Heart right ventricle (tissue), 16 donors: ENCODE measurements at places on chromosomes 13 and 19. TPM values are rescaled to one million over a fixed set of nuclear protein-coding genes. Genes with fewer than 3 reads are reported as not detected.

DNA sequence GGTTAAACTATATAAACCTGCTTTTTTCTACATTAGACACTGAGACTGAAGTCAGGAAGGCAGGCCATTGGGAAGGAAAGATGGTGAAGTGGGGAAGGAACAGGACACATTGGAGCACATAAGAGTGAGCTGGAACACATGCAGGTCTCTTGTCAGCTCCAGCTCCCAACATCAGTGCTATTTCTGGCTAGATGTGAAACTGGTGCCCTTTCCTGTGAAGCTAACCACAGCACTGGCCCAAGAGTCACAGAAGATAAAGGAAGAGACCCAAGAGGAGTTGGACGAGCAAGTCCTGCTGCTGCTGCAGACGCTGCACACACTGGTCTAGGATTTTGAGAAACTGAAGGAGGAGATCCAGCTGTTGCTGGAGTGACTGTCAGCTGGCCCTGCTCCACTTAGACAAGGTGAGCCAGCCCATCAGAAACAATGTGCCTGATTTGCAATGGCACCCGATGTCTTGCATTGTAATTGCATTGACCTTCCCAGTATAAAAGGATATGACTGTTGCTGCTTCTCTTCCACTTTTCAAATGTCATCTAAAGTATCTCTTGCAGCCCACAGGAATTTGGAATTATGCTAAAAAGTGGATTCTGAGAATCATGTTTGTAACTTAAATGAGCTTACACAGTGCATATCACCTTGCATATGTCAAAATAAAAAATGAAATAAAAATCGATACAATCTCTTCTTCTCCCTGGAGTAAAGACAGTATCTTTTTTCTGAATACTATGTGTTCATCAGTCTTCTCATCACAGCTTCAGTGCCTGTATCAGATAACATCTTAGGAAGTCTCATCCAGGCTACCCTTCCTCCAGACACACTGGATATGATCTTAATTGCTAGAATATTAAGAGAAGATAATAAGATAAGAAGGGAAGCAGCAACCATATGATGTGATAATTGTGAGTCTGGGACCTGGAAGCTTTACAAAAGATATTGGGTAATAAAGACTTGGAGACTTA is 230.7 kb upstream of the SPRY2 start:
- DNase-seq = no peak

DNA sequence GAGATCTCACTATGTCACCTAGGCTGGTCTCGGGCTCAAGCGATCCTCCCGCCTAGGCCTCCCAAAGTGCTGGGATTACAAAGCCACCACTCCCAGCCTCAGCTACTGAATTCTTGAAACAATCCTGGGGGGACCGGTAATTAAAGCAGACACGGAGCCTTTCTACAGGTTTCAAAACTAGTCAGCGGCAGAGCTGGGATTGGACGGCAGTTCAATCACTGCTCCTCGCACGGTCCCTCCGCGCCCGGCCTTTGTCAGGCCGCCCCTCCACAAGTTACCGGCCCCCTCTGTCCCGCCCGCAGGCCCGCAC is 229 bp downstream of the BORCS8 start:
- DNase-seq = no peak

GRCh38 chr13:110797230-110797877 is 83.9 kb downstream of the ING1 start:
- no peak for DNase-seq

DNA sequence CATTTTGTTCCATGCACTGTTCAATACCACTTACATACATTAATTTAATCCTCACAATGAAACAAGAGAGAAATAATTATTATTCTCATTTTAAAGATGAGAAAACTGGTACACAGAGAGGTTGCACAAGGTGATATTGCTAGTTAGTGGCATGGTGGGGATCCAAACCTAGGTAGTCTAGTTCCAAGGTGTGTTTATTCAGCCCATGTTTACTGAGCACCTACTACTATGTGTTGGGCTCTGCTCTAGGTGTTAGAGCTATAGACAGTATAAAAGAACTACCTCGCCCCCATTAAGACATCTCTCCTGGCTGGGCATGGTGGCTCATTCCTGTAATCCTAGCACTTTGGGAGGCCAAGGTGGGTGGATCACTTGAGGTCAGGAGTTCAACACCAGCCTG is 3.2 kb upstream of the PMIS2 start:
- no peak for DNase-seq

DNA sequence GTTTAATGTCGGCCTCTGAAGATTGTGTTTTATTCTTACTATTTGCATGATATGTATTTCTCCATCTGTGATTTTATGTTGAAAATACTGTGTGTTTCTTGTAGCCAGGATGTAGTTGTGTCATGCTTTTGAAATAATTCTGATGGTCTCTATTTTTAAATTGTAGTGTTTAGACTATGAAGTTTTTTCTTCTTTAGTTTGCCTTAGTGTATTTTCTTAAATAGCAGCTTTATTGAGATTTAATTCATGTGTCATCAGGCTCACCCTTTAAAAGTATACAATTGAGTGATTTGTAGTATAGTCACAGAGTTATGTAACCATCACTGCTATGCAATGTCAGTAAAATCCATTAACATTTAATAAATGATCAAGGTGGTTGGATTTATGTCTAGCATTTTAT is 74.5 kb downstream of the PCCA start:
- DNase-seq = no peak

- no peak for DNase-seq
Observed at GRCh38 chr19:8115805-8116396, 33.5 kb downstream of the FBN3 start.

LHB gene
- not detected for total RNA-seq

CD37 gene
- 3.6 TPM for total RNA-seq

PMIS2 gene
- total RNA-seq = not detected

GZMM gene
- total RNA-seq = 0.30 TPM

UPK1A gene
- not detected for total RNA-seq

ZNF799 gene
- 1.9 TPM for total RNA-seq

KLK2 gene
- total RNA-seq = not detected
